ENCODE measurements at places on chromosomes 1 and 21.

DNA sequence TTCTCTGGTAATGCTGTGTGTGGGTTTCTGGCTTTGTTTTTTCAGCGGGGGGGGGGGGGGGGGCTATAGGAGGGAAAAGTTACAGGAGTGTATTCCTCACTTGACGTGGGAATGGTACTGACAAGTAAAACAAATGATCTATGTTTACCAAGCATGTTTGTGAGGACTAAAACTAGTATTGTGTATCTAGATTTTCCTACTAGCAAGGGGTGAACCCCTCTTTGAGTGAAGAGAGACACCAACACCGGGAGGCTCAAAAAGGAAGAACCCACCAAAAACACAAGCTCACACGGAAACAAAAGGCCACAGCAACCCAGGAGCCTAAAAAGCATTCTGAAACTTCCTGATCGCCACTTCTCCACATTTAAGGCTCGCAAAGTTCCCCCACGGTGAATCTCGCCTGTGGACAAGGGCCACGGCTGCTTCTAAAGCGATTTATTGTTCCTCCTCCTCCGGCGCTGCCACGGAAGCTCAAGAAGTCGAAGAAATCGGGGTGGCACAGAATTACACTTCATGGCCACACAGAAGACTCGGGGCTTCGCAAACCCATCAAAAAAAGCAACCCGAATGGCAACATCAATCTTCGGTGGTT, 703 bp downstream of the PUM1 start:
- no peak for DNase-seq

DNA sequence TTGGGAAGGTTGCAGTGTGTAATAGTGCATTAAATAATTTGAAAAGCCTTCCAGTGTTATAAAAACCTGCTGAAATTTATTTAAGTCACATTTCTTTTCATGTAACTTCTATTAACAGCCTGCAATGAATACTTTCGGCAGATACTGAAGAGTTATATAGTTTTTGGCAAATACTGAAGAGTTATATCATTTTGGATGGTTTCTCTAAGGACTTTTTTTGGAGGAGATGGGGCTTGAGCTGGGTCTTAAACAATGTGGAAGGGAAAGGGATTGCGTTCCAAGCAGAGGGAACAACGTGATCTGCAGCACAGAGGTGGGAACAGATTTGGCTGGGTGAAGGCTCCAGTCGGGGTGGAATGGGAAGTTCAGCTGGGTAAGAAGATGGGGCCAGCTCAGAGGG, 39.8 kb downstream of the MTR start:
- no peak for DNase-seq

DNA sequence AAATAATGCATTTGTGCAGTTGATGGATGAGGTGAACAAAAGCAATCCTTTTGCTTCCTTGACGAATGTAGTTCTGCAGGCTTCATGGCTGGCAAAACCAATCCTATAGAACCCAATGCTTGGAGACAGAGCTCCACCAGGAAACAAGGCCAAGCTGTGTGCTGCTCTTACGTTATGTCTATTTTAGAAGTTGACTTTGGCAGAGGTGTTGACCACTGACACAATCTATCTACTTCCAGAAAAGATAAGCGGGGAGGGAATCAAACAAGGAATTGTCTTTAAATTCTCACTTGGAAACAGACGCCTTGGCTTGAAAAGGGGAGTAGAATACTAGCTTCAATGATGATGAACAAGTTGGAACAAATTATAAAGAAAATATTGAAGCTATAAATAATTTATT, 211.2 kb downstream of the SETD4 start:
- DNase-seq = no peak

DNA sequence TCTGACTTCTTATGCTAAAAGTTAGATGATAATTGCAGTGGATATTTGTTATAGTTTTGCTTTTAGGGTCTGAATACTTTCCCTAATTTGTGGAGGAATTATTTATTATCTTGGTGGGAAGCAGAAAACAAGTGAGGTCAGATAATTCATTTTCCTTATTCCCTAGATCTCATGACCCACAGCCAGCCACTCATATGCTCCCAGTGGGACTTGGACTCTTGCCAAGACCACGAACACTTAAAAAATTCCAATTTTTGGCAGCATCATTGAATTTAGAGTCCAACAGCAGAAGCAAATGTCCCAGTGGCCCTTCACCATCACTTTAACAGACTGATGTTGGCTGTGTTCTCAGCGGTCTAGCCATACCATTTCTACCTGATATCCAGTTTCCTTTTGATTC, 204.2 kb downstream of the HMCN1 start:
- DNase-seq = no peak

- DNase-seq = no peak
Observed at GRCh38 chr1:204950353-204951001, 79.8 kb downstream of the NFASC start.

- no peak for DNase-seq
Observed at GRCh38 chr1:235990330-235990795, 74.5 kb downstream of the NID1 start.

DNA sequence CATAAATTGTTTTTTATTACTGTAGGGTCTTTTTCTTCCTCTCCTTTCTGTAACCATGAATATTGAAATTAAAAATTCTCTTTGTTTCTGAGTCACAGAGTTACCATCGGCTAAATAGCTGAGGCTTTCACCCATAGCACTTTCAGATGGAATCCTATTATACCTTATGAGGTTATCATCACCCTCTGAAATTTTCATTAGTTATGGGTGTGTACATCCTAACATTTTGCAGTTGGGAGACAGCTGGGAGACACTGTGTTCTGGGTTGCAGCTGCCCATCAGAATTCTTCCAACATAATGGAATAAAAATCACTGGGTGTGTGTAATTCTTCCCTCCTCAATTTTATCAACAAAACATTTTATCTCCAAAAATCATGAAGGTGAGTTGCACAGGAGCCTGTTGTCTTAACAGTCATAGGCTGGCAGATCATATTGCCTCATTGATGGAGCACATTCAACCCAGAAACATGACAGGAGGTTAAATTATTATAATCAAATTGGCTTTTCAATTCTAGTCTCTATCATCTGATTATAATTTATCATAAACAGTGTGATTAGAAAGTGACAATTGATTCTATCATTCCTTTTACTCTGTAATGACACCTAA, 17.4 kb downstream of the CYYR1 start:
- DNase-seq = no peak

DNA sequence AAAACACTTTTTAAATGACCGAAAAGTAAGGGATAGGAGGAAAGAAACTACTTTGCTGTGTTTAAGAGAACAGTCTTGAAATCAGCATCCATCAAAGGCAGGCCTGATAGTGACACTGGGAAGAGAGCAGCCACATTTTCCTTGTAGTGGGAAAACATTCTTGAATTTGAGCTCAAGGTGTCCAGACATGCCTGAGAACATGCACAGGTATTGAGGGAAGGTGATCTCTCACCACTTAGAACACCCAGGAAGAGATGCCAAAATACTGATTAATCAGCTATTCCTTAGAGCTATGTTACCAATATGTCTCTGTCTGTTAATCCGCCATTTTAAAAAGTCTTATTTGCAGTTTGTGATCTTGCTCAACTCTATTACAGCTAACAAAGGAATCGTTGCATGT, 25.9 kb downstream of the IL12RB2 start:
- no peak for DNase-seq

DNA sequence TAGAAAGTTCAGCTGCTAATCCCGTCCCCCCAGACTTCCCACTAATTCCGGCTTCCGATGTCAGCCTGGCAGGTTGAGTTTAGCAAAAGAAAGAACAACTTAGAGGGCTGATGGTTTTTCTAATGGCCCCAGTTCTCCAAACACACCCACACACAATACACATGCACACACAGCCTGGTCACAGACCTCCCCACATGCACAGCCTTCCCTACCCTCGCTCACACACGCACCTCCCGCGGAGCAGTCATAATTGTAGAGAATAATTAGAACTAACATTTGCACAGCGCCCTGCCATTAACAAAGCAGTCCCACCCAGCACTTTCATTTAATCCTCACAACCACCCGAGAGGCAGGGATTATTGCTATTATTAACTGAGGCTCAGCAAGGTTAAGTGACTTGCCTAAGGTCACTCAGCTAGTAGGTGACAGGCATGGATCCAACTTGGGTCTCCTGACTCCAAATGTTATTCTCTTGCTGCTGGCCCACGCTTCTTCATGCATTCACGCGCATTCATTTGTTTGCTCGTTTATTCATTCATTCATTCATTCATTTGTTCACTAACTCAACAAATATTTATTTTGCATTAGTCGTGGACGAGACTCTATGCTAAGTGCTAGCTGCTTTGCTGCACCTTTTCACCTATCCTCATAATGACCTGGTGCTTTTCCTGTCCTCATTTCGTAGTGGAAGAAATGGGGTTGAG, 274.9 kb downstream of the FOXD2 start:
- DNase-seq = no peak

DNA sequence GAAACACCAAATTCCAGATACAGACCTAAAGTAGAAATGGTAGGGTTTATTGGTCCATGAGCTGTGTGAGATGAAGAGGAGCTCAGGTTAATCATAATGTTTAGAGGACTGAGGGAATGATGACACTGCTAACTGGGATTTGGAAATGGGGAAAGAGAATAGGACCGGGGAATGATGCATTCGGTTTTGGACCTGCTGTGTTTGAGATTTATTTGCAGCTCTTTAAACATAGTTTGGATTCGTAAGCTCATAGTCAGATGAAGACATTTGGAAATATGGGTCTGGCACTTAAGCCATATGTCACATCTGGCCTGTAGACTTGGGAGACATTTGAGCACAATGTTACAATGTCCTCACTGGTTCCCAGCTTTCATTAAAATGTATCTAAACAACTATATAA, 127.9 kb upstream of the DUSP10 start:
- no peak for DNase-seq

- DNase-seq = no peak
Observed at GRCh38 chr1:58621391-58621790, 44.3 kb upstream of the TACSTD2 start.

DNA sequence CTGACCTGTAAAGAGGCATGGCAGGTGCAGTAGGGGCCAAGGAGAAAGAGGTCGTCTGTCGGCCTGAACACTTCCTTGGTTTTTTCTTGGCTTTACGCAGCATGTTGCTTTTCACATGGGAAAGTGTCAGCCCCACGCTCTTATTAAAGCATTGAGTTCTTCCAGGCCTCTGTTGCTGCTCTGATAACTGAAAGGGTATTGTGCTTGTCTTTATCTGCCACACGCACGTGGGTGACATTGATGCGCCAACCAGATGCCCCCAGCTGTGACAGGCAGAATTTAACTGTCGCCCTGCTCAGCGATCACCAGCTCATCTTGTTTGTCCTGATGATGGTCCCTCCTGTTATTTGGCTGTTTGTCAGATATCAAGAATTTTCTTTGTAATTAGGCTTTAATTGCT, 76.5 kb downstream of the GALNT2 start:
- DNase-seq = no peak

- no peak for DNase-seq
Observed at GRCh38 chr1:240803151-240803550, 191.2 kb upstream of the GREM2 start.

GRCh38 chr1:113557187-113557586, 166.9 kb downstream of the MAGI3 start:
- no peak for DNase-seq

- no peak for DNase-seq
Observed at GRCh38 chr1:201883786-201884185, 4.9 kb upstream of the SHISA4 start.

DNA sequence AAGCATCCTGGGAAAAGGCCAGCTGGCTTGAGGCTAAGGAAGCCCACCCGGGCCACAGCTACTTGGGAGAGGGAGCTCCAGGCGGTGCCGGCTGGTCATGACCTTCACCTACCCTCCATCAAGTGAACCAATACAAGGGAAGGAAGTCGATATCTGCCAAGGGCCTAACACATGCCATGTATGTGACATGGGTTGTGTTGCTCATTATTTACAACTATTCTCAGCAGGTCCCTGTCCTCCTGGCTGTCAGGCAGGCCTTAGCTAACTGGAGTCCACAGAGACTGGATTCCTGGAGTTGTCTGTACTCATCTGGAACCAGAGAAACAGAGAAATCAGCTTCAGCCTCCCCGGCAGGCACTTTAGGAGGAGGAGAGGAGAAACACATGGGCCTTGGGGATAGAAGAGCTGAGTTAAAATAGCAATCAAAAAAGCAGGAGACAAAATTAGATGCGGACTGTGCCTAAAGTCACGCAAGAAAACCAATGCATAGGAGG, 15.7 kb downstream of the TCEA3 start:
- DNase-seq = no peak

DNA sequence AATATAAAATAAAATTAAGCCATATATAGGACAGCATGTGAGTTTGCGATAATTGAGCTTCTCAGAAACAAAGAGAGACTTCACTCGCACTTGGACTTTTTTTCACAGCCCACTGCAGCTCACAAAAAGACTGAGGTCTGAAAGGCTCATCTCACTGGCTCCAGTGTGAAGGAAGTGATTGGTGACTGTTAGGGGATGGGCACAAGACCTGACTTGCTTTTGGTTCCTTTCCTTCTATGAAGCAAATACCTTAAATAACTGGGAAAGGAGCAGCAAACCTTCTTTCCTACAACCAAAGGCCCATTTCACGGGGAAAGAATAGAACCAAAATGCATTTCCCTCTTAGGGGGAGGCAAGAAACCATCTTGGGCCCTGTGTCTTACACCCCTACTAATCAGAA, 13.1 kb upstream of the TTLL7 start:
- no peak for DNase-seq

DNA sequence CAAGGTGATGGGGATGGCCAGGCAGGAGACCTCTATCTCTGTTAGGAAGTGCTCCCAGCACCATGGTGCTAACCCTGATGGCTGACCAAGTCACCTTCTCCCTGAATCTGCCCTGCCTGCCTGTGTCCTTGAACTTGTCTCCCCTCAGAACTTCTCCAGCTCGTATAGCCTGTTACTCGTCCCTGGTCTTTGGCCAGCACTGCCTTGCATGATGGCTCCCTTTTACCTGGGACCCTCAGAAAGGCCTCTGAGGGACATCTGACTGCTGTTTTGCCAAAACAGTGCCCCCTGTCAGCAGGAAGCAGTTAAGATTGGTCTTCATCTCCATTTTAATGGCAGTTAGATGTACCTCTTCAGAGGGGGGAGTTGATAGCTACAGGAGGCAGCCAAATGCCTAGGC, 148.3 kb downstream of the RHOU start:
- DNase-seq = no peak

DNA sequence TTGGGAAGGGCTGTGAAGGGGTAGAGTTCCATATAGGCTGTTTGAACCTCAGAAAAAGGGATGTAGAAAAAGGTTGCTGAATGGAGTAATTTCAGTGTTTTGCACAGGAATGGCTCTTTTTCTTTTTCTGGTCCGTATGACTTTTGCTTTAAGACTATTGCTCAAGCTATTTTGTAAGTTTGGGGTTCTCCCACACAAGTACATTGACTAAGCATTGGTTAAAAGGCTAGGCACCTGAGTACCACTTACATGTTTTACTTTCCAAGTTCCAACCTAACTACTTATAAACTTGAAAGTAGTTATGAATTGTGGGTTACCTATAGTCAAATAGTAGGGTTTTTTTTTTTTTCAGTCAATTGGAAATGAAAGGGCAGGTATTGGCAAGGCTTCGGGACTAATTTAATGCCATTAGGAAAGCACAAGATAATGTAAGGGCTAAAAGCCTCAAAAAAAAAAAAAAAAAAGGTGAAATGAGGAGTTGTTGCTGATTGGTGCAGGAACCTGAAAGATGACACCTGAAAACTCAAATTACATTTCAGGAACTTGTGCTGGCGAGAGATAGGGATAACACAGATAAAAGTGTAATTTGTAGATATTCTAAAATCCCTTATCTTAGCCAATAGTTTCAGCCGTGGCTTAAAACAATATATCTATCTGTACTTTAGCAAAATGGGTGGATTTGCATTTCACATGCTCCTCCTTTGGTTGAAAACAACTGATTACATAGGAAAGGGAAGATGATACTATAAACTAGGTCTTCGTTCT, 209.5 kb downstream of the RPS6KC1 start:
- no peak for DNase-seq

- no peak for DNase-seq
Observed at GRCh38 chr1:29896791-29897714, 660.7 kb downstream of the PTPRU start.
